Mucosa of descending colon (tissue), 3 donors: ENCODE measurements at places on chromosomes 7 and 10. TPM values are rescaled to one million over a fixed set of nuclear protein-coding genes. Genes with fewer than 3 reads are reported as not detected.

DNA sequence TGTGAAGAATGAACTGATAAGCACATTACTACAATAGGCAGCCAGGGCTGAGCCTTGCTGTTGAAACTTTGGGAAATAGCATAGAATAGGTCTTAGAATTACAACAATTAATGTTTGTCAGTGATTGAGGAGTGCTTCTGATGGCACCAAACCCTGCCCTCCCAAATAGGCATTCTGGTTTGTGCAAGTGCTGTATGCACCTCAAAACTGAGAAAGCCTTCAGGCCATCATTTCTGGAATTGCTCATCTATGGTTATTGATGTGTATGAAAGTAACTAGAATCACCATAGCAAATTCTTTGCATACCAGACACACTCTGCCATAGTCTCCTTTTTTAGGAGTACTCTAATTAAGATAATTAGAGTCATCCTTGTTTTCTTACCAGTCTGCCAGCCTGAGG, 585.0 kb upstream of the MBL2 start:
- DNase-seq: no peak

The CCZ1 gene
- 49.3 TPM for total RNA-seq

GRCh38 chr10:98259606-98260315, 8.2 kb downstream of the LOXL4 start:
- no peak for DNase-seq

The CACNB2 gene
- 26.2 TPM for total RNA-seq

- no peak for DNase-seq
Measured at GRCh38 chr10:55410415-55410885, 609.4 kb upstream of the PCDH15 start.

The OPALIN gene
- not detected for total RNA-seq
